ENCODE measurements at places on chromosomes 11 and 22. TPM values are rescaled to one million over a fixed set of nuclear protein-coding genes. Genes with fewer than 3 reads are reported as not detected.

C11orf91 gene
- total RNA-seq = not detected

- no peak for DNase-seq
Measured at GRCh38 chr22:32800994-32801536, 440 bp upstream of the TIMP3 start.

PKDREJ gene
- 0.09 TPM for total RNA-seq

- no peak for DNase-seq
Measured at GRCh38 chr11:65551572-65552387, 6.4 kb downstream of the LTBP3 start.

DNA sequence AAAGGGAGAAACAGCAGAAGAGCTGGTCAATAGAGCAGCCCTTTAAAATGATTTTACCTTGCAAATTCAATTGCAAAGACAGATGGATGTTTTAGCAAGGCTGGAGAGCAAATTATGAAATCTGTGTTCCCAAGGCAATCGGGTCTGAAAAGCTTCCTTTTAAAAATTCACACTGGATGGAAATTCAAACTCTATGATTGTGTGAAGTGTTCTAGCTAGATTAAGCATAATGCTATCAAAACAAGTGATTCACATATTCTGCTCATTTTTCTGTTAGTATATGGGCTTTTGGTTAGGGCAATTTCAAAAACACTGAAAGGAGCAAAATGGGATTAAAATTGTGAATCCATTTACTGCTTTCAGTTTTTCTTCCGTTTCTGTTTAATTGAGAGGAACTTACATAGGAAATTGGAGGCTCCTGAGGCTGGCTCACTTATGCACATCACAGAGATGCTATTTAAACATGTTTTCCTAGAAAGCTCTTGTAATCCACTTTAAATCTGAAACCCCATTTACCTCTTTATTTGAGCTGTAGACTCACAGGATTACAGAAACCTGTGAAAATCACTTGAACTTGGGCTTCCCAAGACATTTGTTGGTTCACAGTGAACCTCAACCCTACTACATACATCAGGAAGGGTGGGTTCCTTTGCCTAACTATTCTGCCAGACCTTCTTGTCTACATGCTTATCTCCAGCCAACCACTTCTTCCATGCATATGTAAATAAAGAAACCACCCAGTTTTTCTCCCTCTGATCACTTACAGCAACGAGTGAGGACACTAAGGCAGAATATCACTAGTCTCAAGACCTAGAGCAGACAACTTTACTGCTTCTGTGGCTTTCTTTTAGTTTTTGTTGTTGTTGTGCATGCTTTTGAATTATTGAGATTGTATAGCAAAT, 201.9 kb upstream of the PITPNB start:
- DNase-seq = peak; percentile 20

DNA sequence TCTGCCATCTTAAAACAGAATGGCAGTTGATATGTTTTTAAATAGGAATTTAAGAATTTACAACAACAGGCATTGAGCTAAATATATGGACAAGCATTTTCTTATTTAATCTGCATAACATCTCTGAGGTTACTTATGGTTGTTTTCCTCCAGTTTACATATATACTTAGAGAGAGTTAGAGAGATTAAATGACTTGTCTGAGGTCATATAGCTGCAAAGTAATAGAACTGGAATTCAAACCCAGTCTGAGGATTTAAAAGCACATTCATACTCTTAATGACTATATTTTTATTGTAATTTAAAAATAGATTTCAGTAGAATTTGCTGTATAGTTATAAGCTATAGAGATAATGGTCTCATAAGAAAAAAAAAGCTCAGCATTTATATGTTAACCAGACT, 81.4 kb upstream of the GRIK4 start:
- DNase-seq = no peak

HEPN1 gene
- not detected for total RNA-seq

- peak; percentile 52 for DNase-seq
Measured at GRCh38 chr11:32333320-32333991, 101.9 kb downstream of the WT1 start.

DNA sequence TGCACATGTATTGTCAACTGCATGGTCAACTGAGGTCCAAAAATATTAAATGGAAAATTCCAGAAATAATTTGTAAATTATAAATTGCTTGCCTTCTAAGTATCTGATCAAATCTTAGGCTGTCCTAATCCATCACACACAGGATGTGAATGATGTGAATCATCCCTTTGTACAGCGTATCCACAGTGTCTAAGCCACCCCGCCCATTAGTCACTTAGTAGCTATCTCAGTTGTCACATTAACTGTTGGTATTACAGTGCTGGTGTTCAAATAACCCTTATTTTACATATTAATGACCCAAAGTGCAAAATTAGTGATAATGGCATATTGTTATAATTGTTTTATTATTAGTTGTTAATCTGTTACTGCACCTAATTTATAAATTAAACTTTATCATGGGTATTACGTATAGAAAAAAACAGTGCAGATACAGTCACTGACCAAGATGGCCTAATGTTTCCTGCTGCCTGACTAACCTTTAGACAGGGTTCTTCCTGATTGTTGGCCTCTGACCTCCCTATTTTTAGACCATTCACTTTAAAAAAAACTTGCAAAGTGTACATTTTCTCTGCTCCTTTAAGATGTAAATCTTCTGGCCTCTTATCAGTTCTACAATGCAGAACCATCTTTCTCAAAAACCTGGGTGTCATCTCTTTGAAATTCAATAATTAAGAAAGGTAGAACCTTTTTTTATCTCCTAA, 2.9 kb upstream of the SVIP start:
- no peak for DNase-seq

FOLR2 gene
- not detected for total RNA-seq

DNA sequence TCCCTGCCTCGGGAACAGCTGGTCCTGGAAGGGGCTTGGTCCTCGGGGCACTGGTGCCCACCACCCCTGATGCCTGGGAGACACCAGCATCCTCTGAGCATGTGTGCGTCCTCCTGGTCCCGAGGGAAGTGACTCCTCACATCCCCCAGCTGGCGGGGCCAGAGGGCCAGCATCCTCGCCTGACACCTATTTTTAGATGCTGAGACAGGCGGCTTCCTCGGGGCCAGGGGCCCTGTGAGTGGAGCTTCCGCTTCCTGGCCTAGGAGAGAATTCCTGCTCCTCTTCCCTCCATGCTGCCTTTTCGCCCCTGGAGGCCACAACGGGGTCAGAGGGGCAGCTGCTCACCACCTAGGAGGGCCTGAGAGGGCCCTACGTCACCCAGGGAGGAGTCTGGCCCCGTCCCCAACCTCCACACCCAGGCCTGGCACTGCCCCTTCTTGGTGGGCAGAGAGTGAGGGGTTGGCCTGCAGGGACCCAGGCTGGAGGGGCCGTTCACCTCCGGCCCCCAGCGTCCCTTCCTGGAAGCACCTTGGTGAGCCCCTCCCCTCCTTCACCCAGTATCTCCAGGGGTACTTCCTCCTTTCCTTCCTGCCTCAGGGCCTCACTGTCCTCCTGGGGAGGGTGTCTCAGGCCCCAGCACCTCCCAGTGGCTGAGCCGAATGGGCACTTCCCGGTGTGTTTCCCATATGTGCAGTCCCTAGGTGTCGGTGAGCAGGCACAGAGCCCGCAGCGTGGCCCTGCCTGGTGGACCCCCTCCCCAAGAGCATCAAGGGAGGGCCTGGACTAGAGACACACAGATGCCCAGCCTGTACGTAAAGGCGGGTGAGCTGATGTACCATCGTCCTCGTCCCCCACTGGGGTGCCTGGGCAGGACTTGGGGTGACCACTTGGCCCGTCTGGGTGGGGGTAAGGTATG, 6.1 kb downstream of the CD81 start:
- DNase-seq = peak; percentile 25
